ENCODE measurements at places on chromosomes 1 and 21. TPM values are rescaled to one million over a fixed set of nuclear protein-coding genes. Genes with fewer than 3 reads are reported as not detected.

The CCDC27 gene
- total RNA-seq: not detected

The PALMD gene
- 250 TPM for total RNA-seq

The PTCH2 gene
- 1.1 TPM for total RNA-seq

The OR2L8 gene
- not detected for total RNA-seq

The CD48 gene
- total RNA-seq: 2.1 TPM

The HSD3B2 gene
- total RNA-seq: not detected

The SLC9C2 gene
- total RNA-seq: not detected

The AGT gene
- 6.2 TPM for total RNA-seq

The PDPN gene
- total RNA-seq: 8.1 TPM

The VHLL gene
- not detected for total RNA-seq

The ILF2 gene
- total RNA-seq: 59.3 TPM

The KCNC4 gene
- total RNA-seq: 6.6 TPM

The CTSE gene
- total RNA-seq: not detected

The FOXO6 gene
- total RNA-seq: not detected

The FCRLB gene
- total RNA-seq: 0.49 TPM

The SH2D5 gene
- total RNA-seq: not detected

The CRYZL1 gene
- 85.6 TPM for total RNA-seq

The OR2G6 gene
- total RNA-seq: not detected

The MX1 gene
- total RNA-seq: 47.5 TPM

The SPRR1A gene
- not detected for total RNA-seq

The LCE1F gene
- not detected for total RNA-seq

The CD34 gene
- total RNA-seq: 79.5 TPM

The C1QTNF12 gene
- total RNA-seq: 1.4 TPM

The SELENBP1 gene
- 35.1 TPM for total RNA-seq

The CELA3B gene
- not detected for total RNA-seq

The AGTRAP gene
- 82.3 TPM for total RNA-seq

The GFI1 gene
- 1.6 TPM for total RNA-seq

The BRDT gene
- total RNA-seq: not detected

The CFHR3 gene
- total RNA-seq: not detected

The RNF187 gene
- 33.7 TPM for total RNA-seq

The LCK gene
- total RNA-seq: 3.6 TPM

The S100A9 gene
- 382 TPM for total RNA-seq

The ERICH3 gene
- total RNA-seq: not detected
